Left ventricle myocardium inferior (tissue), 1 donor: ENCODE measurements at places on chromosomes 12 and 14. TPM values are rescaled to one million over a fixed set of nuclear protein-coding genes. Genes with fewer than 3 reads are reported as not detected.
A peak's percentile ranks its signal among the peaks of the same experiment; 100 is the strongest.

The FBLN5 gene
- 62.5 TPM for total RNA-seq

DNA sequence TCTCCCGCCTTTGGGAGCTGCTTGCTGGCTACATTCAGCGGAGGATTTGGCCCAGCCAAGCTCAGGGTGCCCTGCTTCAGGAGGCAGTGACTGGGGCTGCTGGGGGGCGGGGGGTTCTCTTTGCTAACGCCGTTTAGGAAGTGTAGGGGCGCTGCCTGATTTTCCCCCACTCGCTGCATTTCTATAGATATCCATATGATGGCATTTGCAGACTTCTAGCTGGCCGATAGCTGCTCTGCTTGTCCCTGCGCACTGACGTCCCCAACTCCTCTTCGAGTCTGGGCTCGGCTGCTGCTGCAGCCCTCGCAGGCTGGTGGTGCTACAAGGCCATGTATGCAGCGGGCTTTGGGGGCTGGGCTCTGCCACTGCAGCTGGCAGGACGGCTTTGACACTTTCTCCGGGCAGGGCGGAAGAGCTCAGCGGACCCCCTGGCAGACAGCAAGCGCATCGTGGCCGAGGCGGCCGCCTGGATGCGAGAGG lies 3.1 kb downstream of the LRFN5 start:
- peak; percentile 38 for DNase-seq

GRCh38 chr12:65787056-65787865 lies 37.0 kb upstream of the HMGA2 start:
- peak; percentile 25 for DNase-seq

- no peak for DNase-seq
Measured at GRCh38 chr14:101834800-101835547, 73.5 kb downstream of the PPP2R5C start.

The INHBE gene
- not detected for total RNA-seq

GRCh38 chr14:56840221-56840620 lies 29.9 kb upstream of the OTX2 start:
- no peak for DNase-seq

DNA sequence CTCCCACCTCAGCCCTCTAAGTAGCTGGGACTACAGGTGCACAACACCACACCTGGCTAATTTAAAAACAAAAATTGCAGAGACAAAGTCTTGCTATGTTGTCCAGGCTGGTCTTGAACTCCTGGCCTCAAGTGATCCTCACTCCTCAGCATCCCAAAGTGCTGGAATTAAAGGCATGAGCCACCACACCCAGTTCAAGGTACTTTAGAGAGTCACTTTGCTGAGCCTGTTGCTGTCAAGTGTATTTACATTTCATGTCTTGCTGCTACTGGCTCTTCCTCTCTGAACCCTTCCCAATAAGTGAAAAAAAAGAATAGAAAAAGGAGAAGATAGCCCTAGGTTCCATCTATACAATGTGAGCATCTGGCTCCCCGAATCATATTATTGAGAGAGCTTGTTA lies 38.4 kb downstream of the SLCO1A2 start:
- no peak for DNase-seq

The ARMH4 gene
- total RNA-seq: 7.3 TPM

DNA sequence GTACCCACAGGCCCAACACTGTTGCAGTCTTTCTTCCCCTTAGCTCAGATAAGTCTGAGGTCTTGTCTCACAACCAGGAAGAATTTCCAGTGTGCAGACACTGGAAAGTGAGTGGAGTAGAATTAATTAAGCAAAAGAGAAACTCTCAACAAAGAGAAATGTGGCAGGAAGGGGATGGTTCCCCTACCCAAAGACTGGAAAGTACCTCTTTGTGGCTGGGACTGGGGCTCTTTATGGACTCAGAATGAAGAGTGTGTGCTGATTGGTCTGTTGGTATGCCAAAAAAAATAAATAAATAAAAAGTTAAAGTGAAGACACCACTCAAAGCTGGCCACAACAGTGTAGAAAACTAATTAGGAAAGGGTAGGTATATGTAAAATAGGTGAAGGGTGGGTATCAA lies 26.4 kb downstream of the GLIPR1L1 start:
- no peak for DNase-seq

The SLC5A8 gene
- total RNA-seq: not detected

The CISTR gene
- total RNA-seq: 2.1 TPM

- DNase-seq: peak; percentile 88
Measured at GRCh38 chr12:112937741-112938719, at the start of gene OAS3. TSS of gene OAS3 (plus strand) at chr12:112938474. CDS start at chr12:112938531, 57 bp downstream.

The C1QL4 gene
- total RNA-seq: not detected

The IFNG-AS1 gene
- total RNA-seq: 0.58 TPM

- no peak for DNase-seq
Measured at GRCh38 chr12:54337854-54338650, 13.1 kb downstream of the COPZ1 start.

- no peak for DNase-seq
Measured at GRCh38 chr12:23221926-23222325, 597.0 kb downstream of the ETNK1 start.

GRCh38 chr12:82695531-82695930 lies 8.8 kb downstream of the TMTC2 start:
- DNase-seq: no peak

The NRXN3 gene
- total RNA-seq: 1.2 TPM

GRCh38 chr14:78023112-78023511 lies 147.1 kb upstream of the NRXN3 start:
- DNase-seq: no peak

The SIX4 gene
- 1.5 TPM for total RNA-seq

- no peak for DNase-seq
Measured at GRCh38 chr12:28248555-28249145, 58.4 kb downstream of the CCDC91 start.
